Activated naive CD4-positive, alpha-beta T cell treated with anti-CD3 and anti-CD28 coated beads, Interleukin-2, amount 50 U/mL, for 72 hours (primary cell): ENCODE measurements at places on chromosomes 4 and X. TPM values are rescaled to one million over a fixed set of nuclear protein-coding genes. Genes with fewer than 3 reads are reported as not detected.

DNA sequence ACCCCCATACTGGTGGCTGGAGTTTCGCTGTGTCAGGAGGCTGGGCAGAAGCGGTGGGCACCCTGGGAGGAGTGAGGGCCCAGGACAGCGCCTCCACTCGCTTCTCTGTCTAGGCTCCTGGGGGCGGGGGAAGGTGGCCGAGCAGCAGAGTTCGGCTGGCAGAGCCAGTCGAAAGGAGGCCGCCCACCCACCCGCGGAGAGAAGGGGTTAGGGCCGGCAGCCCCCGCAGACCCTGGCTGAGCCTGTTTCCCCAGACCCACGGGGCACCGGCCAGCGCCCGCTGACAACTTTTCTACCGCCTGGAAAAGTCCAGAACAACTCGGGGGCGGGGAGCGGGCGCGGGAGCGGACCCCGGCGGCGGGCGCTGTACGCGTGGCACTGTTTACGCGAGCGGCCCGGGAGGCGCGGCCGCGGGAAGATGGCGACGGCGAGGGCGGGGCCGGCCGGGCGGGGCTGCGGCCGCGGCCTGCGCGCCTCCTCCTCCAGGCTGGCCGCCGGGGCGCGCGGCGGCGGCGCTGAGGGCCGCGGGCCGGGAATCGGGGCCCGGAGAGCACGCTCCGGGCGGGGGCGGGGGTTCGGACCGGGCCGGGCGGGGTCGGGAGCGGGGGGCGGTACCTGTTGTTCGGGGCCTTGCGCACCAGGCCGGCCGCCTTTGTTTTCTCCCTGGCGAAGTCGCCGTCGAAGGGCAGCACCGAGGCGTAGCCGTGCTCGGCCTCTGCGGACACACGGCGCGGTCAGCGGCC is 628 bp downstream of the MXD4 start:
- DNase-seq: peak; percentile 68

DNA sequence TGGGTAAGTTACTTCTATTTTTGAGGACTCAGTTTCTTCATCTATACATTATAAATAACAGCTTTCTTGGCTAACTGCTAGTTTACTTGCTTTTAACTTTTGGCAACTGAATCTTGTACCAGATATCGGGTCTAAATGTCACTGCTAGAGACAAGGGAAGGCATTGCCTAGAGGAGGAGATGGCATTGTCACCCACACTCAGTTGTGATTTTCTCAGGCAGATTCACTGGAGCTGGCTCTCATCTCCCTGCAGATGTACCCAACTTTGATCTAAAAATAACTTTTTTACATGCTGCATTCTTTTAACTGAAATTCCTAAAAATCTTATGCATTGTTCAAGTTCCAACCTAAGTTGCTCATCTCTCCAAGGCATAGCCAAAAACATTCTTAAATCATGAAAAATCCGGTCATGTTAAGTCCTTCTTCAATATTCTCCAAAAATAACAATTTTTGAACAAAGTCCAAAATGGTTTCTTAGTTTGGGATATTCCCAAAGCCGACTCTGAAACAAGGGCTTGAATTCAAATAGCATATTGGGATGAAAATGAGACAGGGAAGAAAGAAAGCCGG is 469.0 kb upstream of the BOD1L1 start:
- no peak for DNase-seq

GRCh38 chr4:165070560-165070959 is 16.9 kb downstream of the TRIM75 start:
- no peak for DNase-seq

NAA11 gene
- total RNA-seq: not detected

ABCD1 gene
- total RNA-seq: 5.6 TPM

DNA sequence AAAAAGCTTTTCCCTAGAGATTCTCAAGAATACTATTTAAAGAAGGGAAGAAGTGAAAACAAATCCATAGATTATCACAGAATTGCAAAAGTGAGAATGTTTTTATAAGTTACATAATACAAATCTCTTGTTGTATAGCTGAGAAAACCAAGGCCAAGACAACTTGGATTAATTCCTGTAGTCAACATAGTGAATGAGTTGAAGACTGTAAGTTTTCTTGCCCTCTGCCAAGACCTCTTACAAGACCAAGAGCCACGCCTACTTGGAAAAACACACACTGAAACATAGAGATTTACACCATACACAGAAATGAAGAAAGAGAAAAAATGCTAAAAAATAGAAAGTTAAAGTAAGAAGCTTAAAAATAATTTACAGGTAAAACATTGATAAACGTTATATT is 2024.0 kb downstream of the PCDH7 start:
- no peak for DNase-seq

- no peak for DNase-seq
Observed at GRCh38 chr4:36041340-36041739, 203.0 kb downstream of the ARAP2 start.

DNA sequence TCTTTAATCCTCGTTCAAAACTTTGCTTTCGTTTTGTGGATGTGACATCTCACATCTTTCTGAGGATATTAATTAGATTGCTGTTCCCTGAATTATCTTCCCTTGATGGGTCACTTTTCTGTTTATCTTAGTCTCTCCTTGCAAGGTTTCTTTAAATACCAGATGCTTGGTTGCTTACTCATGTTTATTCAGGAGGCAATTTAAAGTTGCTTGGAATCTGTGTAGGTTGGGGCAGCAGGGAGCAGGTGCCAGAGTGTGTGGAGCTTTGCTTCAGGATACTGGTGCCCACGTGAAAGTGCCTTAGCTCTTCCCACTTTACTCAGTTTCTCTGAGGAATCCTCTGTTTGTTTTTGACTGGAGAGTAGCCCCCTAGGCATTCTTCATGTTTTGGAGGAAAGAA is 24.0 kb downstream of the ANAPC4 start:
- DNase-seq: no peak

- DNase-seq: no peak
Observed at GRCh38 chr4:53477636-53478035, 100.2 kb downstream of the FIP1L1 start.

SHOX gene
- total RNA-seq: not detected

- DNase-seq: no peak
Observed at GRCh38 chrX:74251006-74251930, 52.7 kb upstream of the ZCCHC13 start.

GRCh38 chrX:143466130-143466529 is 51.1 kb downstream of the SPANXN3 start:
- DNase-seq: no peak

ARR3 gene
- not detected for total RNA-seq

GRCh38 chr4:27861381-27861787 is 1000.7 kb downstream of the STIM2 start:
- no peak for DNase-seq

- no peak for DNase-seq
Observed at GRCh38 chr4:140789759-140790158, 33.6 kb upstream of the TBC1D9 start.

DNA sequence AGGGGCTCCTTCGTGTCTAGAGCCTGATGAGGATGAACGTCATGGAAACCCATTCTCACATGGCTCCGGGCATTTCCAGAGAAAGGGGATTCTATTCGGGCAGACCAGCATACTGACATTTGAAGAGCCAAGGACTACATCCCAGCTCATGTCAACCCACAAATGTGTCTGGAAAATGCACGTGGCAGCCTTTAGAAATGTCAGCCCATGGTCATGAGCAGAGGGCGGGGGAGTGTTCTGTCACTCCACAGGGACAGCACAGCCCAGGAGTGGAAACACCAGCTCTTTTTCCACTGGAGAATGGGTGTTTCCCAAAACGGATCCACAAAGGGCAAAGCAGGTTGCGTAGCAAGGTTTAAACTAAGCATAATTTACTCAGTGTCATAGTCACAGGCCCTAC is 207.0 kb downstream of the BCOR start:
- DNase-seq: no peak

DNA sequence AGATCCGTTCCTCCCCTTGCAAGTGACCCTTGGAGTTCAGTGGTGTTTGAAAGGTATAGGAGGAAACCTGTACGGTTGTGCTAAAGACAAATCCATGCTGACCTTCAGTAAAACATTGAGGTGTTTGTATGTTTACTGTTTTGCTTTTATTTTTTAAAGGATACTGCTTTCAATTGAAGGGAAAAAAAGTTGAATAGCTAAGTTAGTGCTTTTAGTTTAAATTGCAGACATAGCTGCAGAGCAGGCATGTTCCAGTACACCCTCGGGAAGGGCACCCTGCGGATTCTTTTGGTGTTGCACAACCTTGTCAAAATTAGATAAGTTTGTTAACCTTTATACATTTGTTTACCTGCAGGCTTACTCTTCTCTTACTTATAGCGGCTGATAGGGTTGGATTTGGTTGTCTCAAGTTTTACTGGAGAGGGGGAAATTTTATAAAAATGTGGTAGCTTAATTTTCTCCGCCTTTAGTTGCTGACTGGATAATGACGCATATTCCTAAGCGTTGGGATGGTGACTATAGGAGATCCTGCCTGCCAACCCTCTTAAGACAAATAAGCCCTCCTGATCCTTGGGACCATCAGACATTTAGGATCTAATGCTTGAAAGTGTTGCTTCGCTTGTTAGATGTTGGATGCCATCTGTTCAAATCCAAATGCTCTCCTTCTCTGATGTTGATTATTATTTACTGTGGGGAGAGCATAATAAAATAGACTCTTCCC is 2.0 kb downstream of the RAPGEF2 start:
- DNase-seq: no peak

DNA sequence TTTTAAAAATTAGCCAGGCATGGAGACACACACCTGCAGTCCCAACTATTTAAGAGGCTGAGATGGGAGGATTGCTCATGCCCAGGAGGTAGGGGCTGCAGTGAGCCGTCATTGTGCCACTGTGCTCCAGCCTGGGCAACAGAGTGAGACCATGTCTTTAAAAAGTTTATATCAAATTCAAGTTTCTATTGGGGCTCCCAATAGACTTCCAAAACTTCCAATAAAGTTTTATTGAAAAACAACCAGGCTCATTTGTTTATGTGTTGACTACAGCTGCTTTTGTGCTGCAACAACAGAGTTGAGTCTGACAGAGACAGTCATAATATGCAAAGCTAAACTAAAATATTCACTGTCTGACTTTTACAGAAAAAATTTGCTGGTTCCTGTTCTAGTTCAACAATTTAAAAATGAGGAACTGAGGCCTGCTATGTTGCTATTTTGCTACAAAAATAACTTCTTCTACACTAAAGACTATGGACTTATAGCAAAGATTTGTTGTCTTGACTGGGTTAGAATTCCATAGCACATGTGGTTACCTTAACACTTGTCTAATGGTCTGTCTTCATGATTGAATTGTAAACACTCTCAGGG is 63.3 kb upstream of the RELL1 start:
- DNase-seq: no peak

PPP1R2C gene
- total RNA-seq: not detected

DNA sequence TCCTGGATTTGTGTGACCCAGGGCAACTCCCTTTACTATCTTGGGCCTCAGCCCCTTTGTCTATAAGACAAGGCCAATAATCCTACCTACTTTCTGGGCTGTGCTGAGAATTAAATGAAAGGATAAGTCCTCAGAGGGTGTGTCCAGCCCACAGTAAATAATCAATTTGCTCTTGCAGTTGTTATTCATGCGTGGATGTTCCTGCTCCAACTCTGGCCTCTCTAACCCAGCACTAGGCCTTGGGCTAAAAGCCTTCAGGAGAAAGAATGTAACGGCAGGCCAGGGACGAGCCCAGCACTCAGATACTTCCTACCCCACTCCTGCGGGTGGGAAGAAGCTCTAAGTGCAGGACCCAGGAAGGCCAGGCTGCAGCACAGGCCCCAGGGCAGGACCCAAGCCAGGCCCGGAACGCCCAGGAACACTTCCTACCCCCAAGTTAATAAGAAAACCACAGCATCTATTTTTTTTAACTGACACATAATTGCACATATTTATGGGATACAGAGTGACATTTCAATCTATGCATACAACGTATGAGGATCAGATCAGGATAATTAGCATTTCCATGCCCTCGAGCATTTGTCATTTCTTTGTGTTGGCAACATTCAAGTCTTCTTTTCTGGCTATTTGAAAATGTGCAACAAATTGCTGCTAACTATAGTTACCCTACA is 179.6 kb upstream of the RBPJ start:
- DNase-seq: no peak

DNA sequence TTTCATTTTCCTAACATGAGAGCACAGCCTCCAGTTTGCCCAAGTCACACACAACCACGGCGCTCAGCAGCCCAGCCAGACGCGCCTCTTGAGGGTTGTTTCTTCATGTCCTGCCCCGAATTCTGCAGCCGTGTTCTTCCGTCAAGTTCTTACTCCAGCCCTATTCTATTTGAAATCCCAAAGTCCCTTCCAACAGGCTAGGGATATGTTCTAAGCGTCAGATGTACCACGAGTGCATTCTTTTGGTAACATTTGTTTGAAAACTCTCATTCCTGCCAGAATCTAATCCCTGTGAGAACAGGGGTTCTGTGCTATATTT is 23.1 kb downstream of the ACSL1 start:
- DNase-seq: no peak

- no peak for DNase-seq
Observed at GRCh38 chr4:56206258-56206657, 181.0 kb downstream of the AASDH start.

- DNase-seq: no peak
Observed at GRCh38 chr4:105025263-105026017, 121.2 kb upstream of the TET2 start.

DNA sequence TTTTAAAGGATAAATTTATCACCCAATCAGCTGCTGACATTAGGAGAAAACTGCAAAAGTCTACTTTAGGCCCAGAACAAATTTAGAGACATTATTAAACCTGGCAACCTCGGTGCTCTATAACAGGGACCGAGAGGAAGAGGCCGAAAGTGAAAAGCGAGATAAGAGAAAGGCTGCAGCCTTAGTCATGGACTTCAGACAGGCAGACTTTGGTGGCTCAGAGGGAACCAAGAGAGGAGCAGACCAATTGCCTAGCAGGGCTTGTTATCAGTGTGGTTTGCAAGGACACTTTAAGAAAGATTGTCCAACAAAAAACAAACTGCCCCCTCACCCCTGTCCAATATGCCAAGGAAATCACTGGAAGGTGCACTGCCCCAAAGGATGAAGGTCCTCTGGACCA is 12.8 kb upstream of the UGT2B10 start:
- DNase-seq: no peak

DNA sequence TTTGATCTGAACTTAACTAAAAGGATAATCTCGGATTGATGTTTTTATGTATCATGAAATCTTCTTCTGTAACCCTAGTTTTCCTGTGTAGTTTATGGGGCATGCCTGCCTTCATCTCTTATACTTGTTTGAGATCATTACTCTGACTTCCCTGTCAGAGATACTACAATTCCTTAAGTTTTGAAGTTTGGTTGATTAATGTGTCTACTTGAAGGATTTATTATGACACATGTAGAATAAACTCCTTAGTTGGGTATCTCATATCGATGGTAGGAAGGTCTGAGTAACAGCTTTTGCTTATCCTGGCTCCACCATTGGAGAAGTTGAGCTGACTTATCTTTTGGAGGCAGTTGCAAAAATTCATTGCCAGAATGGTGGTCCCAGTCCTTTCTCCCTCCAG is 46.7 kb downstream of the WWC2 start:
- no peak for DNase-seq
